ENCODE measurements at places on chromosomes 7 and 10.

DNA sequence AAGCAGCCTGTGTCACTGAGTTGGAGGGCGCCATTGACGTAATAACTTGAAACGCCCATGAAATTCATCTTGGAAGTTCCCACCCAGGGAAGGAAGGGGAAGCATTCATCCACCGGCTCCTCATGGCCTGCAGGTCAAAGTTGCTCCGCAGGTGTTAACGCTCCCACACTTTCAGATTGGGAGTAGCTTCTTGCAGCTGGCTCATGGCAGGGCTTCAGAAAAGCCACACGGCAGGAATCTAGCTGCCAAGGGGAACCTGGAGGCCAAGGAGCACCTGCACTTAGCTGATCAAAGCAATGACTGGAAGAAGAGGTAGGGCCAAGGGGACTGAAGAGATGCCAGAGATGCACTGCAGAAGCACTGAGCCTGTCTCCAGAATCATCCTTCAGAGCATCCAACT, 203.2 kb downstream of the ARHGAP12 start:
- DNase-seq, result no peak

- DNase-seq, result no peak
These were observed 48.1 kb downstream of the NEURL1 start for GRCh38 chr10:103541616-103542015.

- DNase-seq, result peak; percentile 63
These were observed at the start of gene BMPER for GRCh38 chr7:33905389-33906032. Gene BMPER, plus strand, starts transcription at chr7:33905539. Its CDS starts 75 bp downstream, at chr7:33905614.

DNA sequence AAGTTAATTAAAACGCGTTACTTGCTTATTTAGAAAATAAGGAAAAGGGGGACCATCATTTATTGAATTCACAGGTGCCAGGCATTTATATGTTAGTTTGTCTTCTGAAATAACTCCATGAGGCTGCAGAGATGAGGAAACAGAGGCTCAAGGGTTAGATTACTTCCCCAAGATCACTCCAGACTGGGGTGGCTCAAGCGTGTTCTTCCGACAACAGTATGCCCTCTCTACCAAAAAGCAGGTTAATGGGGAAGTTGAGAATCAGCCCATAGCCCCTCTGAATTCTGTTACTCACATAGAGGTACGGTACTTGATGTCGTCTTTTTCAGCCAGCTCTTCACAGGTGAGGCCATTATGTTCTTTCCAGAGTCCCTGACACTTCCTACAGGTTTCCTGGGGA, 129.3 kb downstream of the RNF216 start:
- no peak for DNase-seq

DNA sequence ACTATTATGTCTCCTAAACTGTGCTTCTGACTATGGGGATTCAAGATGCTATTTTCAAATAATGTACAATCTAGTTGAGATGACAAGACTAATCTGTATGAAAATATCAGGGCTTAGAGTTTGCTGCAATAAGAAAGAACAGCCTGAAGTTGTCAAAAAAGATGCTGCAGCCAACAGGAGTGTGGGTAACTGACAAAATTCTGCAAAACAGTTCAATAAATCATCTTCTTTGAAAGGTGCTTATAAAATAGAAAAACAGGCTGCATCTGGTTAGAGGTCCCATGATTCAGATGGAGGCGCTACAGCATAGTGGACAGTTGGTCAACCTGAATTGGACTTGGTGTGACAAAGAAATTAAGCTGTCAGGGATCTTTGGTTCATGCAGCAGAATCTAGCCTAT, 511.0 kb downstream of the XPNPEP1 start:
- no peak for DNase-seq

- DNase-seq, result no peak
These were observed 28.8 kb downstream of the SAMD8 start for GRCh38 chr10:75140246-75140645.

GRCh38 chr10:76041551-76041950, 610.1 kb downstream of the LRMDA start:
- DNase-seq, result no peak

- no peak for DNase-seq
These were observed 12.4 kb upstream of the ARHGAP12 start for GRCh38 chr10:31940839-31941653.

All from right hindlimb (tissue), 1 donor.